ENCODE measurements at places on chromosomes 5 and 9.

DNA sequence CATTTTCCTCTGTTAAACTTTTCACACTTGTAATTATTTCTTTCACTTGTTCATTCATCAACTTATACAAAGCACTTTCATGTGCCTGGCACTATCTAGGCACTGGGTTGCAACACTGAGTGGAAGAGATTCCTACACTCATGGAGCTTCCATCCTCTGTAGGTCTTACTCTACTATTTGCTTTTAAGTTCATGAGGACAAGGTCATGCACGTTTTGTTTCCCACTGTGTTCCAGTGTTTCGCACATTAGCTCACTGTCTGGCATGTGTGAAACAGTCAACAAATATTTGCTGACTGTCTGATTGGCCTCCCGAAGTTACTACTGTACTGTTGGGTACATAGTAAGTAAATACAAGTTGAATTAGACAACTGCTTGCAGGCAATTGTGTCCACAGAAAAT, 87.9 kb upstream of the IFNK start:
- no peak for DNase-seq

DNA sequence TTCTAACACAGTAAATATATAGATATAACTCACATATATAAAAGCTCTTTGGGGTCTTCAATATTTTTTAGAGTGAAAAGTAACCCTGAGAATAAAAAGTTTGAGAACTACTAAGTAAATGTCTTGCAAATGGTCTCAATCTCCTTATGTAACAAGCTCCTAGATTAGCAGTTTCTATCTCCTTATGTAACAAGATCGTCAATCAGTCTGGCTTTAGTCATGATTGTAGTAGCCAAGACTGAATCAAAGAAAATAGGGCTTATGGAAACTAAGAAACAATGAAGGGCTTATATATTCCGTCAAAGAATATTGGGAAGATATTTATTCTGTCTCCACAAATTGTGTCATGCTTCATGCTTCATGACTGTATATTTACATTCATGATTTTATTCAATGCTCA, 22.4 kb upstream of the FREM1 start:
- DNase-seq: no peak

DNA sequence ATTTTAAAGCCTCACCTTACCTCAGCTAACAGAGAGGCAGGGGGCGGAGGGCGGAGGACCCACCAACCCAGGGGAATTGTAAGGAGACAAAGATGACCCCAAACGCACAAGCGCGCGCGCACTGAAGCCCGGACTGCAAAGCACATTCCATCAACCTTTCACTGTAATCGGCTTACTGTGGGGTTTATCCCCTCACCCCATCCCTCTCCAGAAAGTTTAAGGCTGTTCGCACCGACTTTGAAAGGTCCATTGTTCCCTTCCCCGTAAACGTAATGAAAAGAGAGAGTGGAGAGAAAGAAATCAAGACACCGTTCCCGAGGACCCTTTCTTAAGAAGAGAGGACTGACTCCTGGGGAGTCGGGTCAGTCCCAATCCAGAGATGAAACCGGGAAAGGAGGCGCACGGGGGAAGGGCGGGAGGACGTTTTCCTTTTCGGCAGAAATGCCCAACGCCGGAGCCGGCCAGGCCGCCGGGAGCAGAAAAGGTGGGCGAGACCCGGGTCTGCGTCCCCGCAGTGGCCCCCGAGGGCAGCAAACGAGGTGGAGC, 464 bp downstream of the CEMIP2 start:
- no peak for DNase-seq

DNA sequence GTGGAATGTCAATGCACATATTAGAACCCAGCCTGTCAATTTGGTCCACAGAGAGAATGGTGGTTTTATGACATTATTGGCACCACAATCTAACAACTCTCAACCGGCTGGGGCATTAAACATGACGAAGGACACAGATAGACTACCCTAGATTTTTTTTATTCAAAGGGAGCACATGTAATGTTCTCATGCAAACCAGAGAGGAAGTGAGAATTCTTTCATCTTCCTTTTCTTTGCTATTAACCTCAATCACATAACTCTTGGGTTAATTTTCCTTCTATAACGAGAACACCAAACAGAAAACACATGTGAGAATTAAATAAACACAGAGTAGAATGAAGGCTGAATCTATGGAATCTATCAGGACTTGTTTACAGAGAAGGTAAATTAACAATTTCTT, 94.9 kb upstream of the TNC start:
- DNase-seq: no peak

DNA sequence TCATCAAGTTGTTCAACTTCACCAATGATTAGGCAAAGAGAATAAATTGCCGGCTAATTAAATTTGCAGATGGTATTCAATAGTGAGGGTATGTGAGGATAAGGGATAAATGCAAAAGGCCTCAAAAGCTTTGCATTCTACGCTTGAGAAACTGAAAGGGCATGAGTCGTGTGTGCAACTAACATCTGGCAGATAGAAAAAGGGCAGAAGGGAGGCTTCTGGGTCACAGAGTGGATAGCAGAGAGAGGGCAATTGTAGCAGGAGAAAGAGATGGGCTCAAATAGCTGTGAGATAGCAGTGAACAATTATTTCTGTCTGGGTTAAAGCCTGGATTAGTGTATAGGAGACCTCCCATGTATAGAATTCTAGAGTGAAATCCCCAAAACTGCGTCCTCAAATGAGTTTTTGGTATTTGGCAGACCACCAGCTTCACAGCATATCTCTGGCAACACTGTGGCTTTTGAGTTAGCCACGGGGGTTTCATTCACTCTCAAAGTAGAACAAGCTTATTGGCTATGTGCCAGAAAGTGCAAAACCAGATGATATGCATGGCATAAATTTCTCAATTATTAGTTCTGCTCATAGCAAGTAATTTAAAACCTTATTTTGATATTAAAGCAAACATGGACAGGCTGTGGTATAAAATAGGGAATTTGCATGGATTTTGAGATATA, 586.3 kb downstream of the BRINP1 start:
- DNase-seq: no peak

DNA sequence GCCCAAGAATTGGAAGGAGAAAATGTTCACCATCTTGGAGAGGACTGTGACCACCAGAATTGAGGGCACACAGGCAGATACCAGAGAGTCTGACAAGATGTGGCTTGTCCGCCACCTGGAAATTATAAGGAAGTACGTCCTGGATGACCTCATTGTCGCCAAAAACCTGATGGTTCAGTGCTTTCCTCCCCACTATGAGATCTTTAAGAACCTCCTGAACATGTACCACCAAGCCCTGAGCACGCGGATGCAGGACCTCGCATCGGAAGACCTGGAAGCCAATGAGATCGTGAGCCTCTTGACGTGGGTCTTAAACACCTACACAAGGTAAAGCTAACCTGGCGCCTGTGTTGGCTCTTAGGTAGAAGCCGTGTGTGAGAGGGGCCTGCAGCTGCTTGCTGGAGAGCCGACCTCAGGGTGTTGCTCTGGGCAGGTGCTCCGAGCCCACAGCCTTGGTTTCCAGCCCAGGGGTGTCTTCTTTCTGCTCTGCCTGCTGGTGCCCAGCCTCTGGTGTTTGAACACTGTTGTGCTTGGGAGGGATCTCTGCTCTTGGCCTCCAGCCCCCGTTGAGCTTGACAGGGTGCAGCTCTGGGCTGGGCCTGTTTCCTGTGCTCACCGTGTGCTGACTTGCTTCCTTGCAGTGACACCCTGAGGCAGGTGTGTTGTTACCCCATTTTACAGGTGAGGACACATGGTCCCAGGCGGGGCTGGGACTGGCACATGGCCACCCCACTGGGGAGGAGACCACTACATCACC, 10.9 kb downstream of the EXOC3 start:
- no peak for DNase-seq

DNA sequence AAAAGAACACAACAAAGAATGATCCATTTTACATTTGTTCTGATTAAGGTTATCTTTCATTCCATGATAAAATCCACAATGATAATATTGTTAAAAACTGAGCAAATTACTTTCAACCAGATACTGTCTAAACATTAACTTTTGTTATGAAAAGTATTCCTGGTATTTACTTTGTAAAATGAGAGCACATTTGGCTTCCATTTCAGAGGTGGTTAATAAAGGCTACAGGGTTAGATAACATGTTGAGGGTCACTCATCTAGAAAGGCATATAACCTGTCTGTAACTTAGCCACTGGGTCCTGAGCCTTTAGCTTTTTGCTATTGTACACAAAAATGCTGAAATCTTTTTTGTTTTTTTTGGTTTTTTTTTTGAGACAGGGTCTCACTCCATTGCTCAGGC, 99.3 kb downstream of the ANXA2R start:
- no peak for DNase-seq

DNA sequence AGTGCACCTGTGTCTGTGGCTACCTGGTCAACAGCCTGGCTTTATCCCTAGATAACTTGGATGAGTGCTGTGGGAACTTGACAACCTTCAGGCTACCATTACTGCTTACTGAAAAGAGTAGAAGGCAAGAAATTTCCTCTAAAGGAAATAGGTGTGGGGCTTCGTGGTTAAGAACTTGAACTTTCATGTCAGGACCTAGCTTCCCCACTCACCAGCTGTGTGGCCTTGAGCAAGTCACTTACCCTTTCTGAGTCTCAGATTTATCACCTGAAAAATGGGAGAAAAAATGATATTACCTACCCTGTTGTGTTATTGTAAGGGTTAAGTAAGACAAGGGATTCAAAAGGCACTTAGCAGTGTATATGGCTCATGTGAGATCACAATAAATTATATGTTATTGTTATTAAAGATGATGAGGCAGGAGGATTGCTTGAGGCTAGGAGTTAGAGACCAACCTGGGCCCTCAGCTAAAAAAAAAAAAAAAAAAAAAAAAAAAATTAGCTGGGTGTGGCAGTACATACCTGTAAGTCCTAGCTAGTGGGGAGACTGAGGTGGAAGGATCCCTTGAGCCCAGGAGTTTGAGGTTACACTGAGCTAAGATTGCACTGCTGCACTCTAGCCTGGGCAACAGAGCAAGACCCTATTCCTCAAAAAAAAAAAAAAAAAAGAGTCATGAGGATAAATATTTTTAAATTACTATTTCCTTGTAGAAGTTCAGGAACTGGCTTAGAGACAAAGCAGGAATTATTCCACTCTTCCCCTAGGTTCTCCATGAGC, 97.0 kb upstream of the SPRY4 start:
- no peak for DNase-seq

GRCh38 chr5:115977096-115977495, 14.8 kb downstream of the LVRN start:
- no peak for DNase-seq

- DNase-seq: no peak
Observed at GRCh38 chr9:26129217-26129616, 451.0 kb upstream of the TUSC1 start.

DNA sequence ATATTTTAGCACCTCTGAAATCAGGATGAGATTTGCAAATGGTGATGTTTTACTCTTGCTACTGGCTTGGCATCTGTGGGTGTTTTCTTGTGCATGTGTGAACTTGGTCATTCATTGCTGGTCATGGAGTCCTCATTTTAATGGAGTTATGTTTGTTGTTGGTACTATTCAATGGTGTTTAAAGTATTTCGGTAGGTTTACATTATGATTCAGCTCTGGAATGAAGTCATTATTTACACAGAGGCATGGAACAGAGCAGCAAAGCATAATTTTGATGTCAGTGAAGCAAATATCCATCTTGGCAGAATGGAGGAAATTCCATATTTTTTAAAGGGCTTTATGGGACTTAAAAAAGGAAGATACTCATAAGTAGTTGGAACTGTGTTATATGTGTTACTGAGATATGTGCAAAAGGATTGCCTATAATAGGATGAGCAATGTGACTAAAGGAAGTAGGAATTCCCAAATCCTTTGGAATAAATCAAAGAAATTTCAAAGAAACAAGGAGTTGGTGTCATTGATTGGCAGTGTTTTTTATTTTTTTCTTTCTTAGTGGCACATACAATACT, 147.4 kb downstream of the ACTBL2 start:
- no peak for DNase-seq

DNA sequence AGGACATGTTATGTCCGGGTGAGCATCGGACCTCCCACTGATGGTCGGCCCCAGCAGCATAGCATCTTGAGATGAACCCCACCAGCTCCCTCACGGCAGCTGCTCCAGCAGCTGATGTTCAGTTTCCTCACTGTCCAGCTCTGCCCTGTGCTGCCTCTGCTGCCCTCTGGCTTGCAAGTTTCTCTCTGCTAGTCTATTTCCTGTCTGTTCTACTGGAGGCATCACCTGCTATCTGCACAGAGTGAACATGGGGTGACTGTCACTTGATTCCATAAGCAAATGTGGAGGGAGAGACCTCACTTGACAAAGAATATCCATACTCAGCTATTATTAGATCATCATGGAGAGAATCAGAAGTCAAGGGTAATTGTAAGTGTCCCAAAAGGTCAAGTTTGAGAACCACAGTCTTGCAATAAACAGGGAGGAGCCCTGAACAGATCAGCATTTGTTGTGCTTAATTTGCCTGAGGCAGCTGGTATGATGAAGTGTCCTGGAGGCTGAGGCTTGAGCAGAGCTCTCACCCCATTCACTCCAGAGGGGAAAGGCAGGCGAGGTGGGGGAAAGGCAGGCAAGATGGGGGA, 702.8 kb downstream of the SEMA5A start:
- DNase-seq: no peak

DNA sequence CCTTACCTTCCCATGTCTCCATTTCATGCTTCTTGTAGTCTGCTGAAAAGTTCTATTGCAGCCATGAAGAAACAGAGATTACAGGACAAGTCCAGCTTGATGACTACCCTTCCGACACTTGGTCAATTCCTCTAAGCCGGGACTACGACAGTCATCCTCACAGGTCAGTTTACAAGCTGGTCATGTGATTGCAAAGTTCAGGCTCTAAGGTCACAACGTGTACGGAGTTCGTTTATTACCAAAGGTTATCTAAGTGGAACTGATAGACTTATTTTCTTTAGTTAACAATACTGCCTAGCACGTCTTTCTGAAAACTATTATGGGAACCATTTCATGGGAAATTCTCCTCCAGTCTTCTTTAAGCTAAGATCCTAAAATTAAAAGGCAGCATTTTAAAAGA, 88.5 kb upstream of the NR5A1 start:
- no peak for DNase-seq

DNA sequence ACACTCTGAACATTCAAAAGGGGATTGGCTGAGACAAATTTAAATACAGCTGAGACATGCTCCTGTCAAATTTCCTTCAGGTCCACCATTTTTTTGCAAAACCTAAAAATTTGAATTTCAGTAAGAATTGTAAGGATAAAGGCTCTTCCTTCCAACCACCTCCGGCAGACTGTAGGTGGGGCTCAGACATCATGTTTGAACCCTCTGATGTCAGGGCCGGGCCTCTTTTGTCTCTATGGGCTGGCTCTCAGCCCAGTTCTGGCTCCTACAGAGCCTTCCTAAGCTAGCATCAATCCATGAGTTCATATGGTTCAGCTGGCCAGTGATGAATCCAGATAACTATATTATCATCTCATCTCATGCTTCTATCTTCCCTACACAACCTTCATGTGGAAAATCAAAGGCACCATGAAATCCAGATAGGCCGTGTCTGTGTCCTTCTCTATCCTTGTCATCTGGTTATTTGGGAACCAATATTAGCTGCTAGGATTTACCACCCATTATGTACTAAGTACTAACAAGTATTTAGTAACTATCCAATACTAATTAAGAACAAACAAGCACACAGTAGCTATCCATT, 44.2 kb downstream of the NIPSNAP3B start:
- DNase-seq: no peak
